Esophagus muscularis mucosa (tissue), 4 donors: ENCODE measurements at places on chromosomes 12 and 14. TPM values are rescaled to one million over a fixed set of nuclear protein-coding genes. Genes with fewer than 3 reads are reported as not detected.
A peak's percentile ranks its signal among the peaks of the same experiment; 100 is the strongest.

GRCh38 chr12:1915082-1915968 is 3.1 kb downstream of the CACNA2D4 start:
- H3K27me3 ChIP-seq: no peaks in the 10 kb centered on the region
- no peaks in the 10 kb centered on the region for H3K36me3 ChIP-seq

GRCh38 chr12:58920102-58920960 is at the start of gene LRIG3:
LRIG3 (minus strand) TSS chr12:58920504; CDS start chr12:58920235, 269 bp downstream.
- H3K4me1 ChIP-seq: peaks cover 30% of the 10 kb centered on the region
- no peaks in the 10 kb centered on the region for H3K36me3 ChIP-seq
- DNase-seq: peak; percentile 96
- peak within 1 kb of the TSS; percentile 99 for H3K27ac ChIP-seq
- peak within 1 kb of the TSS; percentile 95 for H3K4me3 ChIP-seq

GRCh38 chr12:275812-276211 is 13.2 kb upstream of the SLC6A13 start:
- no peaks in the 10 kb centered on the region for H3K27me3 ChIP-seq
- no peaks in the 10 kb centered on the region for H3K36me3 ChIP-seq
- H3K27ac ChIP-seq: no peak overlapping the region

DNA sequence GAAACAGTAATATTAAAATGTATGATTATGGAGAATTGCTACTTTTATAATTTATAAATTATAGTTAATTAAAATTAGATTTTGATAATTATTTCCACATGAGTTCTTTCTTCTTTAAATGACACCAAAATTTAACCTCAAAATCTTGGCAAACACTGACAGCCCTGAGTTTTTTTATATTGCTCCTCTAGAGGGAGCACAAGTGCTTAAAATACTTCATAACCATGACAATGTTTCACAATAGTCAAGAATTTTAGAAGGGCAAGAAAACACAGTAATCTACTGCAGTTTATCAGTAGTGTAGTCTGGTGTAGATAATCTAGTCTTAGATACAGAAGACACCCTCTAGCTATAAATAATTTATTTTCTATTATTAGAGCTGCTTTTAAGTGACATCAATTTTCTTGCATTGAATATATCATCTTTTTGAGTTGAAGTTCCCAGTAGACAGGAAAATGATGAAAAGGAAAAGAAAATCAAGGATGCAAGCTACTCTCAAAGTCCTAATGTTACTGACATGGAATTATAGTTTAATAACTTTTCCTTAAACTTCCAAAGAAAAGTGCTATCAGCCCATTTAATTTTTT is 14.3 kb upstream of the PTGER2 start:
- no peak overlapping the region for H3K4me3 ChIP-seq
- H3K27ac ChIP-seq: no peak overlapping the region
- no peaks in the 10 kb centered on the region for H3K4me1 ChIP-seq
- H3K36me3 ChIP-seq: no peaks in the 10 kb centered on the region
- DNase-seq: no peak

GRCh38 chr14:60757567-60758002 is 23.0 kb downstream of the MNAT1 start:
- no peak for DNase-seq
- H3K4me1 ChIP-seq: peaks cover 36% of the 10 kb centered on the region
- no peaks in the 10 kb centered on the region for H3K27me3 ChIP-seq
- no peak overlapping the region for H3K27ac ChIP-seq
- H3K36me3 ChIP-seq: no peaks in the 10 kb centered on the region
- H3K4me3 ChIP-seq: no peak overlapping the region

DNA sequence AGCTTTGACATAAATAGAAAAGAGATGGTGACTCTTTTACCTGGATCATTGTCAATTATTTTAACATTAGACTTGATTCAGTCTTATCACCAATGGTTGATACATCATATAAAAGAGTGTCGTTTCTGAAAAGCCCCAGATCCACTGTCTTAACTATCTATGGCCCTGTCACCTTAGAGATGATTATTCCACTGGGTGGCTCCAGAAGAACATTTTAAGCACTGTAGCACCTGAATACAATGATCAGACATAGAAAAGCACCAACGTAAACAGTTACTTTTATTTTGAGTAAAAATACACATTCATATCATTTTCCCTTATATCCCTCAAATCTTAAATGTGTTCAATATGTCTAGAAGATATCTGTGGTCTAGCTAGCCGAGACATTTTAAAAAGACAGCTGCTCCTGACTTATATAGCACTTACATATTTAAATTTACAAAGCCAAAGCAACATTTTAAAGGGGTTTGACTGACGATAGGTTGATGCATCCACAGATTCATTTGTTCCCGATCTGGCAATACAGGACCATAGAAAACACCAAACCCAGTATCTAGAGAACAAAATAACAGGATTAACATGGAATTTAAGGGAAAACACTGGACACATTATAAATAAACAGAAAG is 32.9 kb downstream of the TSPAN8 start:
- H3K27ac ChIP-seq: no peak overlapping the region
- H3K4me1 ChIP-seq: no peaks in the 10 kb centered on the region
- no peak for DNase-seq
- no peaks in the 10 kb centered on the region for H3K36me3 ChIP-seq

- no peak overlapping the region for H3K4me3 ChIP-seq
- DNase-seq: no peak
- no peaks in the 10 kb centered on the region for H3K36me3 ChIP-seq
- no peak overlapping the region for H3K27ac ChIP-seq
These were observed 1252.9 kb upstream of the TMEM132C start for GRCh38 chr12:127014079-127014478.

DNA sequence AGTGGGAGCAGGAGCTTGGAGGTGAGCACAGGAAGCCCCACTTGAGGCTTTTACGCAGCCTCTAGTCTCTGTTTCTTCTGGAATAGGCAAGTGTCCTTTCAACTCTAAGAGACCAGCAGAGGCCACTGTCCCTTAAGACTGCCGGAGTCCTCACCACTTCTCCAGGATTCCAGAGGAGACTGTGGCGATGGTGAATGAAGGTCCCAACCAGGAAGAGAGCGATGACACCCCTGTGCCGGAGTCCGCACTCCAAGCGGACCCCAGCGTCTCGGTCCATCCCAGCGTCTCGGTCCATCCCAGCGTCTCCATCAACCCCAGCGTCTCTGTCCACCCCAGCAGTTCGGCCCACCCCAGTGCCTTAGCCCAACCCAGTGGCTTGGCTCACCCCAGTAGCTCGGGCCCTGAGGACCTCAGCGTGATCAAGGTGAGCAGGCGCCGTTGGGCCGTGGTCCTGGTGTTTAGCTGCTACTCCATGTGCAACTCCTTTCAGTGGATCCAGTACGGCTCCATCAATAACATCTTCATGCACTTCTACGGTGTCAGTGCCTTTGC is 442 bp downstream of the FLVCR2 start:
- peak overlapping the region; percentile 66 for H3K4me3 ChIP-seq
- no peaks in the 10 kb centered on the region for H3K27me3 ChIP-seq
- H3K27ac ChIP-seq: peak overlapping the region; percentile 91
- no peaks in the 10 kb centered on the region for H3K36me3 ChIP-seq

DNA sequence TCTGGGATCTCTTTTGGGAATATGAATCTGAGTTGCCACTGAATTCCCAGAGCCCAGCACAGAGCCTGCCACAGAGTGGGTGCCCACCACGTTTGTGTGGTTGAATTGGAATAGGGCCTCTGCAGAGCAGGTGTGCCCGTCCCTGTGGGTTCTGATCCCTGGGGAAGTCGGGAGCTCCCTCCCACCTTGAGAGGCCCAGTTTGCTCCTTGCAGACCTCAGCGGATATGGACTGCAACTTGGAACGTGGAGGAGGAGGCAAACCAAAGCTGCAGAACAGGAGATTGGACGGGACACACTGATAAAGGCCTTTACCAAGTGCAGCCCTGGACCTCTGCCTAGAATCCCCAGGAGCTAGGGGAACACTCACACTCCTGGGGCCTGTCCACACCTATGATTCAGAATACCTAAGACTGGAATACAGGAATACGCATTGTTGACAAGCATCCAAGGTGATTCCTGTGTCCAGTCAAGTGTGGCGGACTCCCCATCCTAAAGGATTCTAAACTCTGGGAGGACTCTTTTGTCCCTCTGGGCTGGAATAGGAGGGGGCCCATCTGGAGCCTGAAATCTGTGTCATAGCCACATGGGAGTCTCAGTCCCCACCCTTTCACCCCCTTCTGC is 2.4 kb downstream of the KRT76 start:
- DNase-seq: no peak
- no peaks in the 10 kb centered on the region for H3K36me3 ChIP-seq
- no peaks in the 10 kb centered on the region for H3K4me1 ChIP-seq
- no peak overlapping the region for H3K27ac ChIP-seq
- no peak overlapping the region for H3K4me3 ChIP-seq

GRCh38 chr12:131330106-131330815 is 376.6 kb downstream of the ADGRD1 start:
- peaks cover 13% of the 10 kb centered on the region for H3K27me3 ChIP-seq
- no peaks in the 10 kb centered on the region for H3K36me3 ChIP-seq
- H3K4me3 ChIP-seq: no peak overlapping the region
- no peak overlapping the region for H3K27ac ChIP-seq

DNA sequence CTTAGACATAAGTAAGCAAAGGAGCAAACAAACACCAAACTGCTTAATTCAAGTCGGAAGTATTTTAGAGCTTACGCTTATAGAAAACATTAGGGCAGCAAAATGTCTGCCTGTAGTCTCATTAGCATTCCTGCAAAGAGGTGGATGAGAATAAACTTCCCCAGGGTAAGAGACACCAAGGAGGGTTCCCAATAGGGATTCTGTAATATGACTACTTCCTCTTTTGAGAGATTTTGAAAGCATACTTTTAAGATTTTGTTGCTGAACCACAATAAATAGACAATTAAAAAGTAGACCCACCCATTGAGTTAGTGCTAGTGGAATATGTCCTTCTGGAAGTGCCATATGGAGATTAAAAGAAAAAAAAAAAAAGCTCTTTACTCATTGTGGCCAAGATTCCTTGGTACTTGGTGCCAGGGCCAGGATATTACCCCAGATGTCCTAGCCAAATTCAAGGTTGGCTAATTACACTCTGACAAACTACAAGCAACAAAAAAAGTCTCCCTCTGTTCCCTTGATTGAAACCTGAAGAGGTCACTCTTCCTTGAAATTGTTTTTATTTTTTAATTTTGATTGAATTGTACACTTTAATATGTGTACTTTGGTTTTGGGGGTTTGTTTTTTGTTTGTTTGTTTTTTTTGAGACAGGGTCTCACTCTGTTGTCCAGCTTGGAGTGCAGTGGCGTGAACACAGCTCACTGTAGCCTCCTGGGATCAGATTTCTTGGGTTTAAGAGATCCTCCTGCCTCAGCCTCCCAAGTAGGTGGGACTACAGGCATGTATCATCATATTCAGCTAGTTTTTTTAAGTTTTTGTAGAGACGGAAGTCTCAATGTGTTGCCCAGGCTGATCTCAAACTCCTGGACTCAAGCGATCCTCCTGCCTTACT is 8.7 kb downstream of the CLIP1 start:
- H3K4me1 ChIP-seq: peaks cover 72% of the 10 kb centered on the region
- H3K36me3 ChIP-seq: peaks cover 3% of the 10 kb centered on the region
- DNase-seq: no peak
- H3K4me3 ChIP-seq: no peak overlapping the region
- no peaks in the 10 kb centered on the region for H3K27me3 ChIP-seq

GRCh38 chr12:53343969-53344368 is 7.8 kb upstream of the SP7 start:
- H3K4me1 ChIP-seq: peaks cover 17% of the 10 kb centered on the region
- H3K36me3 ChIP-seq: no peaks in the 10 kb centered on the region
- peak overlapping the region; percentile 86 for H3K4me3 ChIP-seq
- peak overlapping the region; percentile 79 for H3K27ac ChIP-seq
- H3K27me3 ChIP-seq: no peaks in the 10 kb centered on the region
- no peak for DNase-seq

DNA sequence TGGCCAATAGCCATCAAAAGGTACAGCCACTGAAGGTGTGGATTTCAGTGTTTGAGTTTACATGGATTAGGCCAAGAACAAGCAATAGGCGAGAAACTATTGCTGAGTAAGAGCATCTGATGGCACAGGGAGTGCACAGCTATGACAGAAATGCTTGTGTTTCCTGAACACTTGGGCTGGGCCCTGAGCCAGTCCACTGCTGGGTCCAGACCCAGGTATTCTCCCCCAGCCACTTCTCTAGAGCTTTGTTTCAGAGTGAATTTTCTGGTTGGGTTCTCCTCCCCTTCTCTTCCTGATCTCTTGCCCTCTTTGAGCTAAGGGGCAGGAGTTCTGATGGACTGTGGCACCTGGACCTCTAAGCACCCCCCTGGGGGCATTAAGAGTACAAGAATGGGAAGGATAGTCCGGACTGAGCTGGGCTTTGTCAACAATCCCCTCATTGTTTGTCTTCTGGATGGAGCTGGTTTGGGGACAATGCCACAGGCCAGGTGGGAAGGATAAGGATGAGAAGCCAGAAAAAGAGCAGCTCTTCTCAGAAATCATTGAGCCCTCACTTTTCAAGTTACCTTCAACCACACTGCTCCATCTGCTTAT is 8.3 kb downstream of the HOXC5 start:
- H3K4me3 ChIP-seq: no peak overlapping the region
- H3K27ac ChIP-seq: no peak overlapping the region
- H3K27me3 ChIP-seq: no peaks in the 10 kb centered on the region
- no peaks in the 10 kb centered on the region for H3K36me3 ChIP-seq

- no peak overlapping the region for H3K4me3 ChIP-seq
- peak overlapping the region; percentile 60 for H3K27ac ChIP-seq
- H3K4me1 ChIP-seq: peaks cover 41% of the 10 kb centered on the region
These were observed 20.3 kb downstream of the SYNE3 start for GRCh38 chr14:95496111-95496681.

DNA sequence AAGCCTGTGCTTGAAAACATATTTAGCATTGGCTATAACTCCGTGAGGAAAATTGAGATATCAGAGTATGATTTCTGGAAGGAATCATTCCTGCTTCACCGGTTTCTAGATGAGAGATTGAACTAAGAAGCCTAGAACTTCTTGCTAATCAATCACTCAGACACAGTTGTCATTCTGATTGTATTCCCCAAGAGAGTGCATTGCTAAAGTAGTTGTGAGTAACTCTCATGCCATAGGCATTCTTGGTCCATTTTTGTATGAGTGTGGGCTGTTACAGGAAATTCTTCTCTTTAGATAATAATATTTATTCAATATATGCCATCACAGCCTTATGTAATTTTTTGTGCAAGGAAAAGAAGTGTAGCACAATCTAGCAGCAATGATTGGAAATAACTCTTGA is 893.3 kb upstream of the MDGA2 start:
- no peak overlapping the region for H3K27ac ChIP-seq
- H3K27me3 ChIP-seq: no peaks in the 10 kb centered on the region
- H3K36me3 ChIP-seq: no peaks in the 10 kb centered on the region
- no peaks in the 10 kb centered on the region for H3K4me1 ChIP-seq
- DNase-seq: no peak

GRCh38 chr12:62258941-62259630 is 1.1 kb upstream of the USP15 start:
- peaks cover 50% of the 10 kb centered on the region for H3K4me1 ChIP-seq
- H3K36me3 ChIP-seq: no peaks in the 10 kb centered on the region
- peak overlapping the region; percentile 90 for H3K4me3 ChIP-seq
- peak overlapping the region; percentile 87 for H3K27ac ChIP-seq
- no peak for DNase-seq

The CATSPERB gene
- 0.99 TPM for total RNA-seq

The AHNAK2 gene
- 177 TPM for total RNA-seq

The ADGRD1 gene
- 40.7 TPM for total RNA-seq

The PRKCH gene
- total RNA-seq: 27.7 TPM

The RAPGEF3 gene
- 43.5 TPM for total RNA-seq
